ENCODE measurements at places on chromosomes 11 and 22.

DNA sequence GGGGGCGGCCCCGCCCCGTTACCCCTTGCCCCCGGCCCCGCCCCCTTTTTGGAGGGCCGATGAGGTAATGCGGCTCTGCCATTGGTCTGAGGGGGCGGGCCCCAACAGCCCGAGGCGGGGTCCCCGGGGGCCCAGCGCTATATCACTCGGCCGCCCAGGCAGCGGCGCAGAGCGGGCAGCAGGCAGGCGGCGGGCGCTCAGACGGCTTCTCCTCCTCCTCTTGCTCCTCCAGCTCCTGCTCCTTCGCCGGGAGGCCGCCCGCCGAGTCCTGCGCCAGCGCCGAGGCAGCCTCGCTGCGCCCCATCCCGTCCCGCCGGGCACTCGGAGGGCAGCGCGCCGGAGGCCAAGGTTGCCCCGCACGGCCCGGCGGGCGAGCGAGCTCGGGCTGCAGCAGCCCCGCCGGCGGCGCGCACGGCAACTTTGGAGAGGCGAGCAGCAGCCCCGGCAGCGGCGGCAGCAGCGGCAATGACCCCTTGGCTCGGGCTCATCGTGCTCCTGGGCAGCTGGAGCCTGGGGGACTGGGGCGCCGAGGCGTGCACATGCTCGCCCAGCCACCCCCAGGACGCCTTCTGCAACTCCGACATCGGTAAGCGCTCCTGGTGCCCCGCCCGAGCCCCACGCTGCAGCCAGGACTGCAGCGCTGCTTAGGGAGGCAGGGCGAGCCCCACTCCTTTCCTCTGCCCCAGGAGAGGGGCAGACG, at the start of gene TIMP3:
Gene TIMP3 (plus strand): TSS at position 169 of the 700 bp plus-strand sequence. CDS start 297 bp downstream, at position 466.
- DNase-seq, result peak; percentile 81

DNA sequence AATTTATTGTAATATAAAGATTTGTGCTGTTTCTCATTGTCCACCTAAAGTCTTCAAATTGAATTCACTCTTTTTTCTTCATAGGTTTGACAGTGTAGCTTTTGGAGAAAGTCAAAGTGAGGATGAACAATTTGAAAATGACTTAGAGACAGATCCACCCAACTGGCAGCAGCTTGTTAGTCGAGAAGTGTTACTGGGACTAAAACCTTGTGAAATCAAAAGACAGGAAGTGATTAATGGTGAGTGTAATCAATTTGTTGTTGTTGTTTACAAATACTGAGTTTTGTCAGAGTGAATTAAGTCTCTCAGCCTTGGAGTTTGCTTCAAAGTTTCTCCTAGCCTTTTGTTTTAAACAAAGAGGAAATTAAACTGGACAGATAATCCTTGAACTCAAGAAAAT, 53.6 kb upstream of the GRIK4 start:
- DNase-seq, result no peak

GRCh38 chr11:127063241-127063640, 62.7 kb upstream of the KIRREL3 start:
- DNase-seq, result no peak

- DNase-seq, result no peak
Observed at GRCh38 chr11:103662880-103663279, 373.6 kb upstream of the DDI1 start.

DNA sequence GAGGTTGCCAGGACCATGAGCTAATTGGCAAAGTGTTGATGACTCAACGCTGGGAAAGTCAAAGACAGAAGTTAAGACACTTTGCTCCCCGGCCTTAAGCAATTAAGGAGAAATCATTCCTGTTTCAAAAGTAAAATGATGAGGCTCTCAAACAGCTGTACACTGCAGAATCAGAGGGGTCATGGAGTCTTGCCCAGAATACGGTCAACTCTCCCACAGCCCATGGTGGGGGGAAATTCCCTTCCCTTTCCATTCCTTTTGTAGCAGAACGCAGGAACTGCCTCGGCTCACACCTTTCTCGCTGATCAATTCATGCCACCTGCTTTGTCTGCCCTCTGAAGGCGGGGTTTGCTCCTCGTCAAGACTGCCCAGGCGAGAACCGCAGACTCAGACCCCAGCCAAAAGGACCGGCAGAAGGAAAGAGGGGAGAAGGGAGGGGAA, 52.8 kb downstream of the MN1 start:
- DNase-seq, result no peak

GRCh38 chr22:46043339-46043738, 66.4 kb upstream of the WNT7B start:
- no peak for DNase-seq

GRCh38 chr11:121899520-121899919, 216.5 kb downstream of the BLID start:
- DNase-seq, result no peak
